Panc1 (cell line): ENCODE measurements at places on chromosomes 4 and X. TPM values are rescaled to one million over a fixed set of nuclear protein-coding genes. Genes with fewer than 3 reads are reported as not detected.

DNA sequence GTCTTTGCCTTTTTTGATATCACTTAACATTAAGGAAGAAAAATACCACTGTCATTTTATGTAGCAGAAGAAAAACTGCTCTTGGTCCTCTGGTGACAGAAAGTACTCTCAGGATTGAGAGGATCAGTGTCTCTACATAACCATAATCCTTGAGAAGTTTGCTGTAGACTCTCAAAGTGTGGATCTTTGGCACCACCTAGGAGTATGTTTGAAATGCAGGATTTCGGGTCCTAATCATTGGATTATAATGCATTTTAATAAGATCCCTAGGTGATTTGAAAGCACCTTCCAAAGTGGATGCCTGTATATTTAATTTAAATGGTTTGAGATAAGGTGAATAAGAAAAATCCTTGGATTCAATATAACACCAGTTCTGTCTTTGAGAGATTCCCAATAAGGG lies 23.2 kb downstream of the MOB1B start:
- DNase-seq, result no peak

DNA sequence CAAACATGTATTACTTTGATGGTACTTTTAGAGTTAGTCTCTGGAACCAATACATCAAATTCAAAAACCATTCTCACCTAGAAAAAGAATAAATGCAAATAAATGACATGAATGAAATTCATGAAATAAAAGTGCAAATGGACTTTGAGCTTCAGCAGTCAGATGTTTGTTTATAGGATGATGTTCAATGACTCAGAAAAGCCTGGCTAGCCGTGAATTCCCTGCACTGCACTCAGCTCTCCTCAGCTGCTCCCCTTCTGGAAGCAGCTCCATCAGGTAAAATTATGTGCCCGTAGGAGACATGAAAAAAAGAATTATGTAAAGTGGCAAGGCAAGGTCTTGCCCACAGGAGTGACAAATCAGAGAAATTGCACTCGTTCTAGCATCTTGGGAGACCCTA lies 390.6 kb downstream of the GPM6A start:
- peak; percentile 30 for DNase-seq

GRCh38 chr4:12458621-12459020 lies 1025.5 kb downstream of the RAB28 start:
- no peak for DNase-seq

GRCh38 chr4:8756816-8757215 lies 114.8 kb downstream of the HMX1 start:
- DNase-seq, result no peak

DNA sequence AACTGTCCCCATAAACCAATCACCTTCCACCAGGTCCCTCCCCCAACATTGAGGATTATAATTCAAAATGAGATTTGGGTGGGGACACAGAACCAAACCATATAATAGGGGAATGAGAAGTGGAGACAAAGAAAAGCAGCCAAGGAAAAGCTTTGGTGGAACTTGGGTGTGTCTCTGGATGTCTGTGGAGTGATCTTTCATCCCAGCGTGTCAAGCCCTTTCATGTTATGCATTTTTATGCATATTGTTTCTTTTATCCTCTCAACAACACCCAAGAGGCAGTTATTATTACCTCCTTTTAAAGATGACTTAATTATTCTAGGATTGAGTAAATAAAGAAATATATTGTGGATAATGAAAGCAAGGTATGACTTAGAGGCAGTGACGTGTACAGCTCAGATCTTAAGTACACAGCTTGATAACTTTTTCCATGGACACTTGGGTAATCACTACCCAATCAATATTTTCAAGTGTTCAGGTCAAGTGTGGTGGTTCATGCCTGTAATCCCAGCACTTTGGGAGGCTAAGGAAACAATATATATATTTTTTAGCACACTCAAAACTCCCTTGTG lies 42.6 kb upstream of the HOPX start:
- no peak for DNase-seq

- DNase-seq, result no peak
Observed at GRCh38 chr4:67500373-67500772, 44.9 kb downstream of the CENPC start.

The NSDHL gene
- 75.0 TPM for total RNA-seq
